GM03348 (cell line): ENCODE measurements at places on chromosomes 1 and 21.

- no peak for DNase-seq
These were observed 21.3 kb downstream of the SLC9C2 start for GRCh38 chr1:173581383-173582079.

DNA sequence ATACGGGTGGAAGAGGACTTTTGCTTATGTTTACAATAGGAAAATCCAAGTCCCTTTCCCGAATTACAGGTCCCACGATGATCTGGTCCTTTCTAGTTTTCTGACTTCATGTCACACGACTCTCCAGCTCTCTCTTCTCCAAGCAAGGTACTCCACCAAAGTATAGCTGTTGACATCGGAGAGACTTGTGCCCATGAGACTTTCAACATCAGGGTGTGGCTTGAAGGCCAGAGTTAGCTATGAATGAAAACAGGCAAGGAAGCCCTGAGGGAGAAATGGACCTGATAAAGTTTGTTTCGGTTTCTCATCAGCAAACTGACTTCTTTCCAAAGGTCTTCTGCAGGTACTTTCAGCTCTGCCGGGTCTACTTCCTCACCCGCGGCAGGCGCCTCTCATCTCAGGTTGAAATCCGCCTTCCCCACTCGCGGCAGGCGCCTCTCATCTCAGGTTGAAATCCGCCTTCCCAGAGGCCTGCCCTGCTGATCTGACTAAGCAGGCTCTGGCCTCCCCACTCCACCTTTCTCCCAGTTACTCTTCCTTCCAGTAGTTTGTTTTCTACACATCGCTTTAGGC lies 2.1 kb upstream of the PER3 start:
- DNase-seq = no peak

GRCh38 chr1:119187416-119187815 lies 47.0 kb upstream of the WARS2 start:
- DNase-seq = no peak

DNA sequence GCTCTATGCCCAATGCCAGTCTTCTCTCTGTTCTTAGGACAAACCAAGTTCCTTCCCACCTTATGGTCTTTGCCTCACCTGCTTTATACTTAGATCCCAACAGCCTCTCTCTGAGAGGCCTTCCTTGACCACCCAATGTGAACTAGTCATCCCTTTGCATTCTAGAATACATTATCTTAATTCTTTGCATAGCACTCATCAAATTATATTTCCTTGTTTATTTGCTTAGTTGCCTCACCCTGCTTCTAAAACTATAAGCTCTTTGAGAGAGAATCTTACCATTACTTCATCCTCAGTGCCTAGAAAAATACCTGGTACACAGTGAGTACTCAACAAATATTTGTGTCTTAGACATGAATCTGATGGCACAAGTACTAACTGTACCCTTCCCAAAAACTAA lies 8.0 kb downstream of the PIGP start:
- DNase-seq = no peak

- no peak for DNase-seq
These were observed 28.7 kb downstream of the KHDRBS1 start for GRCh38 chr1:32042330-32042729.

- no peak for DNase-seq
These were observed 52.2 kb downstream of the EPB41 start for GRCh38 chr1:28966617-28967016.

GRCh38 chr1:39434797-39435395 lies 56.5 kb upstream of the BMP8A start:
- DNase-seq = no peak

GRCh38 chr1:83735526-83735925 lies 263.4 kb downstream of the TTLL7 start:
- no peak for DNase-seq

- DNase-seq = peak; percentile 85
These were observed 755 bp downstream of the SCMH1 start for GRCh38 chr1:41241354-41241748.

DNA sequence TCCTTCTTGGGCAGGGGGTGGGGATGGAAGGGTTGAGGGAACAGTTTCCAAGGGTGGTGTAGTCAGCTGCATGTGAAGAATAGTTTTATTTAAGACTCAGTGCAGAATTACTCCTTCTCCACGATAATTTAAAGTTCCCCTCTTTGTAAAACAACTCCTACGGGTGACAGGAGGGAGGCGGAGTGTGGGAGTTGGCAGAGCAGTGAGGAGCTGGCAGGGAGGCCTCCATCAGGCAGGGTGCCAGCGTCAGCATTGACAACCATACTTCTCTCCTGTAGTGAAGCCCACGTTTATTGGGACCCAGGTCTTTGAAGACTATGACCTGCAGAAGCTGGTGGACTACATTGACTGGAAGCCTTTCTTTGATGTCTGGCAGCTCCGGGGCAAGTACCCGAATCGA lies 93.8 kb downstream of the MTR start:
- DNase-seq = no peak

DNA sequence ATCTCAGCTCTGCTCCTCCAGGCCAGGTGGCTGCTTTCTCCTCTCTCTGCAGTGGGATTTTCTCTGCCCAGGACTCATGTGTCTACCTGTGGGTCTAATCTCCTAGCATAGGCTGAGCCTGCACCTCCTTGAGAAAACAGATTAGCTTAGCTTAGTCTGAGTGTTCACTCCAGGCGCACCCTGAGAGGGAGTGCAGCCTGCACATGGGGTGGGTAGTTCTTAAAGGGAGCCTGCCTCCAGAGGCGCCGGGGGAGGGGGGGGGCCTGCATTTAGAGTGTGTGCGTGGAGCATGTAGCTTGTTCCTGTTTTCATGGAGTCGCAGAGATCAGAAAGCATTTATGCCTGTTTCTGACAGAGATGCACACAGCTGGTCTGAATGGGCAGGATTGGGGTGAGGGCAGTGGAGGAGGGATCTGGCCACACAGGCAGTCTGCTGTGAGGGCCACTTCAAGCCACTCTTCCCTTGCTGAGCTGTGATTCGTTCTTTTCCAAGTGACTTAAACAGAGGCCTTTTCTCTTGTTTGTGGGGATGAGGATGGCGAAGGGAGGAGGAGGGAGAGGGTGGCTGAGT lies 45.2 kb downstream of the GALNT2 start:
- DNase-seq = no peak
